ENCODE measurements at places on chromosomes 4 and X. TPM values are rescaled to one million over a fixed set of nuclear protein-coding genes. Genes with fewer than 3 reads are reported as not detected.

The DRD5 gene
- total RNA-seq, result 0.34 TPM

The SULT1E1 gene
- total RNA-seq, result 0.38 TPM

The DUX4 gene
- total RNA-seq, result 0.34 TPM

The TCEAL5 gene
- 7.1 TPM for total RNA-seq

The ASB11 gene
- total RNA-seq, result 0.13 TPM

The CDKL2 gene
- 7.2 TPM for total RNA-seq

The SLC25A5 gene
- 322 TPM for total RNA-seq

The PLS3 gene
- 104 TPM for total RNA-seq

The SLITRK2 gene
- total RNA-seq, result 2.9 TPM

The ANOS1 gene
- 6.7 TPM for total RNA-seq

The RASGEF1B gene
- 47.9 TPM for total RNA-seq

The CFAP99 gene
- total RNA-seq, result 0.20 TPM

The FAT4 gene
- total RNA-seq, result 8.0 TPM

The ENAM gene
- total RNA-seq, result 0.08 TPM

- ATAC-seq, result no peak
Measured at GRCh38 chr4:154465085-154465484, 26.5 kb downstream of the DCHS2 start.

DNA sequence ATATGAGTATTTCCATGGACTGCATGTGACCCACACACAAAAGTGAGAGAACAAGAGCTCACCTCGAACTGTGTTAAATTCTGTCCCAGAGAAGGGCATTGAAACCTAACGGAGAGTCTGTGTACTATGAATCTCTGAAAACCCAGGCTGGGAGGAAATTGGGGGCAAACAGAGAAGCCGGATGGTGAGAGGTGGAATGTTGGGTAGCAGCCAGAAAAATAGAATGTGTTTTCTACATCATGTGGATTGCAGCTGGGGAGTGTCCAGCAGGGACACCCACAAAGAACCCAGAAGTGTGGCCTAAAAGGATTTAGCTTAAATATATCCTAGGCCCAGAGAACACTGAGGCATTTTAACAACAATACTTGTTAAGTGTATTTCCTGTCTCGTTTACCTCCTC is 38.6 kb downstream of the MND1 start:
- ATAC-seq, result no peak

- no peak for ATAC-seq
Measured at GRCh38 chr4:141563723-141564122, 72.7 kb upstream of the IL15 start.

DNA sequence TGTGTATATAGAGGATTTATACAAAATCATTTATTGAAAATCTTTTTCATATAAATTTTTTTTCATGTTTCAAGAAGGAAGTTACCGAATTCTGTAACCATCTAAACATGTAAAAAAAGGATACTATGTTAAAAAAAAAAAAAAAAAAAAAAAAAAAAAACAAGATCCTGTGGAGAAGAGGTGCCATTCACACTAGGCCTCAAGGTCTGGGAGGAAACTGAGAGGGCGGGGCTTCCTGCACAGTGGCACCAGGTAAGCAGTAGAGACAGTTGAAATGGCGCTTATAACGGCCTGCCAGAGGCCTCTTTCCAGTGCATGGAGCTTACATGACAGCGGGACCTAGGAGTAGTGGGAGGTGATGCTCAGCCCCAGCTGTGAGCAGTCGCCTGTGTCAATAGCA is 17.5 kb downstream of the TRAPPC2 start:
- ATAC-seq, result no peak

GRCh38 chr4:17316566-17316965 is 195.3 kb downstream of the QDPR start:
- no peak for ATAC-seq

- ATAC-seq, result peak; percentile 39
Measured at GRCh38 chrX:85026170-85026569, 22.5 kb downstream of the APOOL start.

DNA sequence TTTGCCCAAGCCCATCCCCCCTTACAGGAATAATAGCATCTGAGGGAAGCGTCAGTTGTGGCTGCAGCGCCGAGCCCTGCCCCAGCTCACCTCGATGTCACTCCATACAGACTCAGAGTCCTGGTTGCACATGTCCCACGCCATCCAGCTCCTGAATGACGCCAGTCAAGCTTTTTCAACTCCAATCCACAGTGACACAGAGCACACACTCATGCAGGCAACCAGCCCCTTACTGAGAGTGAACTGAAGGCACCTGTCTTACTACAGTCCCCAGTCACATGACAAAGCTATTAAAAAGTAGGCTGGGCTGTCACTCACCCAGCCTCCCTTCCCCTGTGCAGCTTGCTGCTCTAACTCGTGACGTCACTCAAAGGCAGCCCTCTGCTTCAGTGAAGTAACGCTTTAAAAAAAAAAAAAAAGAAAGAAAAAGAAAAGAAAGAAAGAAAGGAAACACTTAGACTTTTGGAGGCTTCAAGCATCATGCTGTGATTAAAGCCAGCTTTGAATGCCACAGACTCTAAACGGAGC is at the start of gene PPARGC1A:
Gene PPARGC1A (minus strand): TSS at position 234 of the 528 bp plus-strand sequence. CDS start 90 bp downstream, at position 144.
- peak; percentile 57 for ATAC-seq

DNA sequence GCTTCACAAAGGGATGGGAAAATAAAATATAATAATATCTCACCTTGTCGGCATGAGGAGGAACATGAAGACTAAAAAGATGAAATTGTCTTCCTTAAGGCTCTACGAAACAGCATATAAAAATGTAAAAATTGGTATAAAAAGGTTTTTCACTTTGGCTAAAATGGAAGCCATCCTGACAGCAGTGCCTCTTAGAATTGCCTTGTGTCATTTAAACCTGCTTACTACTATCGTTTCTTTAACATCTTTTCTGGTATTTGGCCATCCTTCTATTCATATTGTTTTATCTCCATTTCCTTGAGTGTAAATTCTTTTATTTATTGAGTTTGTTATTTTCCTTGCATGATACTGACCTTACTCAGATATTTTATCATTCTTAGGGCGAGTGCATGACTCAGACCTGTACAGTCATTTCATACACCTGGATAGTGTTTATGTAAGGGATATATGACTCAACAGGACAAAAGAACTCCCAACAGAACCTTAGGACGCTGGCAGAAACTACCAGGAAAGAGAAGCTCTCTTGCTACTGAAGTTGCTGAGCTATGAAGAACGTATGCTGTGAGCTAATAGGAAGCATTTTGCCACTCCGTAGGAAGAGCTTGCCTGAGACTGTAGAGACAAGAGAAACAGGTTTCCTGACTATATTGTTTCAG is 5.8 kb upstream of the CDKN2AIP start:
- ATAC-seq, result no peak

DNA sequence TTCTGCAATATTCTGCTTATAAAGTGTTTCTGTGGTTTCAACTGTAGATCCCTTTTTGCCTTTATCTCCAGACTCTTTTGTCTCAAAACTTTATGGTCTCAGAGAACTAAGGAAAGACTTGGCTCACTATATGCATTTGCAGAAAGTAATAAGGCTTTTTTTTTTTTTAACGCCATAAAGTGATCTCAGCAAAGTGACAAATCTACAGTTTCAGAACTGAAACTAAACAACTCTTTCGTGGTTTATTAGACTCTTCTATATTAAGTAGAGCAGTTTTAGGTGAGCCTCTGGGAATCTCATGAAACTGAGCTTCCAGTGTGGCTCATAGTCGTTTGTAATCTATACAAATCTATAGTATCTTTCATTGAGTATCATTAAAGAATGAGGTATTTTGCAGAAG is 15.3 kb downstream of the ATP7A start:
- no peak for ATAC-seq

GRCh38 chr4:24330573-24330972 is 253.8 kb downstream of the DHX15 start:
- no peak for ATAC-seq

DNA sequence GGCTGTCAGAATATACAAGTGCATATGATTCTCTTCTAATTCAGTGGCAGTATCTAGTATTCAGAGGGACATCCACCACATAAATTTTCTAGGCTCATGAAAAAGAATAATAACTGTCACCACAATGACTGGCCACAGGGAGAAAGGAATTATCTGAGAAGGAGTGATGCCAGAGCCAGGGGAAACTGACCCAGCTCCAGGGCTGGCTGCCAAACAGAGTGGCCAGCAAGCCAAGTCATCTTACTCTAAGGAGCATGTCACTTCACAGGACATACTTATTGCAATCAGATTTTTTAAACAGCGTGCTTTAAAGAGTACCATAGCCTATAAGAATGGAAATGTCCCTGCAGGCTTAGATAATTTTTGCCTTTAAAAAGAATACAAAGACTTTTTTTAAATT is 5.8 kb upstream of the SEPTIN11 start:
- no peak for ATAC-seq

DNA sequence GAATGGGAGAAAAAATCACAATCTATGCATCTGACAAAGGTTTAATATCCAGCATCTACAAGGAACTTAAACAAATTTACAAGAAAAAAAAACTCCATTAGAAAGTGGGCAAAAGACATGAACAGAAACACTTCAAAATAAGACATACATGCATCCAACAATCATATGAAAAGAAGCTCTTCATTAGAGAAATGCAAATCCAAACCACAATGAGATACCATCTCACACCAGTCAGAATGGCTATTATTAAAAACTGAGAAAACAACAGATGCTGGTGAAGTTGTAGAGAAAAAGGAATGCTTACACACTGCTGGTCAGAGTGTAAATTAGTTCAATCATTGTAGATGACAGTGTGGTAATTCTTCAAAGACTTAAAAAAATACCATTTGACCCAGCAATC is 306.0 kb upstream of the TBX22 start:
- no peak for ATAC-seq

DNA sequence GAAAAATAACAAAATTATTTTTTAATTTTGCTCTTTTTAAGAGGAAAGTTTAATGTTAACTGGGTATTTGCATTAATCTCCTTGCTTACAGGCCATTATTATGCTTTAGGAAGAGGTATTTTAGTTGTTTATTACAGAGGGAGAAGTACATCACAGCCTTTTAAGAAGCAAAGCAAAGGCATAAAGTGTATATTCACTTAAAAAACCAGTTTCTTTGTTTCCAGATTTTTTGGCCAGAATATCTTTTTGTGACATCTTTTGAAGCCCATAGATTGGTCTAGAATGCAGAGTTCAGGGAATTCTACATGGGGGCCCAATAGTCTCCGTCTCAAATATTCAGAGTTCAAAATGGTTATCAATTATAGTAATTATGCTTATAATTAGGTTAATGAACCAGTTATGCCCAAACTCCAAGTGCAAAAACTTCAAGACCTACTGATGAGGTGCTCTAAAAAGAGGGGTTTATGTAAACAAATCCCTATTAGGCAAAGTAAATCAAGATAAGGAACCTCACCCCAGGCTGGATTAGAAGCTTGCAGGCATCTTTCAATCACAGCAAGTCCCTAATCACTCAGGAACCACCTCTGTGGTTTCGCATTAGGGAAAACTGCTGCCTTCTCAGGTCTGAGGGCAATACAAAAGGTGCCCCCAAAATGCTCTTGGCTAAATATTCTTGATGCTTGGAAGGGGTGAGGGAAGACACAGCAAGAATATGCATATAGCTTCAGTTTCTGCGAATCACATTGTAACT is 1.4 kb downstream of the CXXC4 start:
- no peak for ATAC-seq

- peak; percentile 85 for ATAC-seq
Measured at GRCh38 chrX:103531002-103531401, 11.7 kb upstream of the RAB40A start.

GRCh38 chr4:28686618-28687017 is 1826.0 kb downstream of the STIM2 start:
- peak; percentile 65 for ATAC-seq

GRCh38 chr4:17895481-17895880 is 84.7 kb downstream of the NCAPG start:
- ATAC-seq, result no peak

- ATAC-seq, result no peak
Measured at GRCh38 chr4:179595671-179596410, 2153.6 kb upstream of the AGA start.

DNA sequence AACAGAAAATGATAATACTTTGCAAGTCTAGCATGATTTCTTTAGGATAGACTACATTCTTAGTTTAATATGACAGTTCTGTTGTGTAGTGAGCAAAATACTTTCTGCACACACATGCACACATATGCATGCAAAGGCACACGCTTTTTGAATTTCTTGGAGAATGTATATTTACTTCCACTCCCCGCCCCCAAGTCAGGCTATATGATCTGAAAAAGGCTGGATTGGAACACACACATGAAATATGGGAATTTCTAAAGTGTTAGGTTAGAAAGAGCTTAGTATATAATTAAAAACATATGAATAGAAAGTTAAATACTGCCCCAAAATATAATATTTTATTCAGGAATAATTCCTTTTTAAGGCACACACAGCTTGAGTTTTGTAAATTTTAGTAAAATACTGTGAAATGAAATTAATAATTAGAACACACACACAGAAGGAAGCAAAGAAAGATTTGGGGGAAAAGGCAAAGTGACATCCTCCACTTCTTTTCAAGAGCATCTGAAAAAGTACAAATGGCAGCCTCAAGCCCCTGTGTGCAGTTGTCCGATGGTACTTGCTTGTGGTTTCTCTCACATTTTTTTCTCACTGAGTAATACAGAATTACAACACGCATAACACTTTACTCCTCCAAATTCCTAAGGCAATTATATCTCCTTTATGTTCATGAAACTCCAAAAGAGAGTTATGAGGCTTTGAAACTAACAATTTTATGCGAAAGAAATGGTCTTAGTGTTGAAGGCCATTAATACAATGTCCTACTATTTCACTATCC is 228.9 kb upstream of the ETNPPL start:
- ATAC-seq, result peak; percentile 71

DNA sequence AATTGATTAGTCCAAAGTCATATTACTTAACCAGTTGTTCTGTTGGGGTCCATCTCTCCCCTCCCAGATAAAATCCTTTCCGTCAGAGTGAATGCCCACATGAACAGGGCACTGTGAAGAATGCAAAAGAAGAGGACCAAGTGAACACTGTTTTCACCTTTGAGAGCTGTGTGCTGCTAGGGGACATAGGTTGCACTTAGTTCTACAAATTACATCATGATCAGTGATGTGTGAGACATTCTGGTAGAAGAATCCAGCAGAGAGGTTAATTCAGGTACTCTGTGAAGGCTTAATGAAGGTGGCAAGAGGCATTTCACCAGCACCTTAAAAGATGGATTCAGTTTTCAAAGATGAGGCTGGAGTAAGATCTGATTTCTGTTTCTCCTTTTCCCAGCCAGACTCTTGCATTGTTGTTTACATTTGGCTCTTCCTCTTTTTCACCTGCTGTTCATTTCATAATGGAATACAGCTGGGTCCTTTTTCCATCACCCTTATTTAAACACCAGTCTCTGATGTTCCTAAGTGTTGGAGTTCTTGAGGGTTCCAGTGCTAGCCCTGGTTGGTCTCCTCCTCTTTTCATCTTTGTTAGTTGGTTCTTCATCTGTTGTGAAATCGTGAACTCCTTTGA is 10.9 kb downstream of the GAB1 start:
- no peak for ATAC-seq

DNA sequence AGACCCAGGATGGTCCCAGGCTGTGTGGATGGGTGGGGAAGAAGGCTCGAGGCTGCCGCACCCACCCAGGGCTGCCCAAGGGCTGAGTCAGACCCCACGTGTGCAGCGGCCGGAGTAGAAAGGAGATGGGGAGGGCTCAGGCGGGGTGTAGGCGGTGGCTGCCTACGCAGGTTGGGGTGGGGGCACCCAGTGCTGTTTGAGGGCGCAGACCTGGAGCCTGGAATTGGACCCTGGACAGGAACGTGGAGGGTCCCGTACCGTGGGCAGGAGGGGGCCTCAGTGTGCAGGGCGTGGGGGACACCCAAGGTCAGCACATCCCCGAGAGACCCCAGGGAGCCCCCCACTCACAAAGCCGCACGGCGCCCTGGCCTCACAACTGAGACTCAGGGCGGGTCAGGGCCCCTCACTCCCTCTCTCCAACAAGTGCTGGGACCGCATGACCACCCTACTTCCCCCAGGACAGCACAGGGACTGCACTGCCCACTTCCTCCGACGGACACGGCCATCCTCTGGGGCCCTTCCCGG is 79.9 kb downstream of the FAM53A start:
- ATAC-seq, result peak; percentile 48
